CD8-positive, alpha-beta memory T cell (primary cell): ENCODE measurements at places on chromosomes 16 and 17. TPM values are rescaled to one million over a fixed set of nuclear protein-coding genes. Genes with fewer than 3 reads are reported as not detected.

SERPINF2 gene
- not detected for polyA plus RNA-seq

TEKT5 gene
- not detected for polyA plus RNA-seq

CMTM2 gene
- polyA plus RNA-seq, result not detected

NEURL4 gene
- 2.7 TPM for polyA plus RNA-seq
